ENCODE measurements at places on chromosomes 11 and 22.

- H3K36me3 ChIP-seq, result no peaks in the 10 kb centered on the region
- no peak overlapping the region for H3K27ac ChIP-seq
- H3K27me3 ChIP-seq, result no peaks in the 10 kb centered on the region
- no peak for DNase-seq
- no peaks in the 10 kb centered on the region for H3K4me1 ChIP-seq
Measured at GRCh38 chr11:19890308-19890707, 177.7 kb downstream of the NAV2 start.

GRCh38 chr22:37802310-37803194, 5.2 kb upstream of the GCAT start:
- peaks cover 11% of the 10 kb centered on the region for H3K4me1 ChIP-seq
- no peaks in the 10 kb centered on the region for H3K27me3 ChIP-seq
- peak; percentile 83 for DNase-seq
- H3K27ac ChIP-seq, result no peak overlapping the region
- H3K36me3 ChIP-seq, result no peaks in the 10 kb centered on the region

DNA sequence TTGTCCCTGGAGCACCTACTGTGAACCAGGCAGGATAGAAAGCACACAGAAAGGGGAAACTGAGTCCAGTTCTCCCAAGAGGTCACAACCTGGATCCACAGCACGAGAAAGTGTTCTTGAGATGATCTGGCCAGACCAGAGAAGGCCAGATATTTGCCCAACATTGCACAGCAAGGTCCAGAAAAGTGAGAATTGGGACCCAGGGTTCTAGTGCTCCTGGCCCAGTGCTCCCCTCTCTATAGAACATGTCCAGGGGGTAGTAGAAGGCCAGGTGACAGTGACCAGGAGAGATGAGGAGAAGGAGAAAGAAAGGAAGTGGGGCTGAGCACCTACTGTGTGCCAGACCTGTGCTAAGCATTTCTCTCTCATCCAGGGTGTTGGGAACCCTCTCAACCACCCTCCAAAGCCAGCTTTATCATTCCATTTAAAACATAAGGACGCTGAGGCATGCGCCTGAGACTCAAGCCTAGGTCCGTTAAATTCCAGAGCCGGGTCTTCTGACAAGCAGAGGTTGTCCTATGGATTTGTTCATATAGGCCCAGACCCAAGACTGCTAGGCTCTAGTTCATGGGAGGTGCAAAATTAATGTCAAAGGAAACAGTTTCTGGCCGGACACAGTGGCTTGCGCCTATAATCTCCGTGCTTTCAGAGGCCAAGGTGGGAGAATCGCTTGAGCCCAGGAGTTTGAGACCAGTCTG, 128.7 kb downstream of the MN1 start:
- no peak overlapping the region for H3K4me3 ChIP-seq
- H3K27ac ChIP-seq, result no peak overlapping the region
- H3K4me1 ChIP-seq, result peaks cover 28% of the 10 kb centered on the region

DNA sequence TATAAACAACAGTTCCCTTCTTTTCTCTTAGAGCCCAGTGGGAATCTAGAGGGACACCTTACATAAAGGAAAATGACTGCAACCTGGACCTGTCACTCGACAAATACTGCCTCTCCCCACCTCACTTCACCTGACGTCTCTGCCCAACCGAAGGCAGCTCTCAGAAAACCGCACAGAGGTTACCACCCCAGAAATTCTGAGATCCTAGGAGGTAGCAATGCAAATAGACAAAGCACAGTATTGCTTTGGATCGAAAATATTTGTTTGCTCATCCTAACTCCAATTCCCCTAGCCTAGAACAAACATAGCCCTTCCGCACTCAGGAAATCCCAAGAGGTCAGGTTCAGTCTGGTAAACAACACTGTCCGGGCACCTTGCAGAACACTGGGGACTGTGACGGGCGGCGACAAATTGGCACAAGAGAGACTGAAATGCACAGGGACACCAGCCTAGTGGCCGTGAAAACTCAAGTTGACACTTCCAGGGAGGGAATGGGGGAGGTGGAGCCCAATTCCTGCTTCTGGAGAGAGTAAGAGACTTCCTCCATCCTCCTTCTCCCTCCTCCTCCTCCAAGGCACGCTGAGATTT, 420 bp upstream of the TRIM44 start:
- H3K4me3 ChIP-seq, result peak overlapping the region; percentile 56
- no peak for DNase-seq
- no peaks in the 10 kb centered on the region for H3K36me3 ChIP-seq
- peaks cover 46% of the 10 kb centered on the region for H3K27me3 ChIP-seq
- no peaks in the 10 kb centered on the region for H3K4me1 ChIP-seq

DNA sequence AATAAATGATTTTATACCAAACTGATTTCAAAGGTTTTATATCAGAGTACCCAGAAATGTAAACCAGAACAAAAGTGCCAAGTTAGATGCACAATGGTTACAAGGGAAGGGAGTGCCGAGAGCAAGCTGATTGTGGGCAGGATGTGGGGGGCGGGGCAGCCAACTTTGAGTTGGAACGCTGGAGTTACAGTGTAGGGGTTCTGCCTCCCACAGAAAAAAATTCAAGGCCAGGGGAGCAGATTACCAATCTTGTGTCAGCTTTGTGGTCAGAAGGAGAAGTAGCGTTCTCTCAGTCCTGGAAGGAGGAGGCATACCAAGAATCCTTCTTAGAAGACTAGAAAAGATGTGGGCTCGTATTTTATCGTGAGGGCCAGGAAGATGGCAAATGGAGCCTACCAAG, 15.9 kb upstream of the POU2AF2 start:
- H3K4me1 ChIP-seq, result no peaks in the 10 kb centered on the region
- H3K4me3 ChIP-seq, result no peak overlapping the region
- no peaks in the 10 kb centered on the region for H3K36me3 ChIP-seq
- H3K27ac ChIP-seq, result no peak overlapping the region
- DNase-seq, result peak; percentile 39
- H3K27me3 ChIP-seq, result no peaks in the 10 kb centered on the region

DNA sequence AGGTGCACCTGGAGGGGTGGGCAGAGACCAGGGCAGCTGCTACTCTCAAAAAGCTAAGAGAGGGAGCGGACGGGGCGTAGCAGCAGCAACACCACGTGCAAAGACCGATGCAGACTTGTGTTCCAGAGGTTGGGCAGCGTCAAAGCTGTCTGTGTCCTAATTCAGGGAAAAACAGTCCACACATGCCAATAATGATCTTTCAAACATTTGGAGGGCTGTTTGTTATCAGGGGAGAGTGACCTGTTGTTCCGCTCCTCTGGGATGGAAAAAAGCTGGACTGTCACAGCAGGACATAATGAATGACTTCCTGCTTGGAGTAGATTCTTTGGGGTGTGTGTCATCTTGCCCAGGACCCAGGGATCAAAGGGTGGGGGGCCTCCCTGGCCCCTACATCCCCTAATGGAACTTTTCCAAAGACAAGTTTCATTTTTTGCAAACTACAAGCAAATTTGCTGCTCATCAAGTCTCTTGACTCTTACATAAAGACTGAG, 6.2 kb upstream of the FBLN1 start:
- H3K36me3 ChIP-seq, result no peaks in the 10 kb centered on the region
- no peak overlapping the region for H3K27ac ChIP-seq
- H3K4me3 ChIP-seq, result no peak overlapping the region
- no peaks in the 10 kb centered on the region for H3K4me1 ChIP-seq
- no peaks in the 10 kb centered on the region for H3K27me3 ChIP-seq
- no peak for DNase-seq

GRCh38 chr11:20367313-20367948, 3.9 kb downstream of the HTATIP2 start:
- H3K4me3 ChIP-seq, result no peak overlapping the region
- H3K27me3 ChIP-seq, result peaks cover 19% of the 10 kb centered on the region
- H3K36me3 ChIP-seq, result no peaks in the 10 kb centered on the region
- H3K27ac ChIP-seq, result no peak overlapping the region
- DNase-seq, result peak; percentile 84

DNA sequence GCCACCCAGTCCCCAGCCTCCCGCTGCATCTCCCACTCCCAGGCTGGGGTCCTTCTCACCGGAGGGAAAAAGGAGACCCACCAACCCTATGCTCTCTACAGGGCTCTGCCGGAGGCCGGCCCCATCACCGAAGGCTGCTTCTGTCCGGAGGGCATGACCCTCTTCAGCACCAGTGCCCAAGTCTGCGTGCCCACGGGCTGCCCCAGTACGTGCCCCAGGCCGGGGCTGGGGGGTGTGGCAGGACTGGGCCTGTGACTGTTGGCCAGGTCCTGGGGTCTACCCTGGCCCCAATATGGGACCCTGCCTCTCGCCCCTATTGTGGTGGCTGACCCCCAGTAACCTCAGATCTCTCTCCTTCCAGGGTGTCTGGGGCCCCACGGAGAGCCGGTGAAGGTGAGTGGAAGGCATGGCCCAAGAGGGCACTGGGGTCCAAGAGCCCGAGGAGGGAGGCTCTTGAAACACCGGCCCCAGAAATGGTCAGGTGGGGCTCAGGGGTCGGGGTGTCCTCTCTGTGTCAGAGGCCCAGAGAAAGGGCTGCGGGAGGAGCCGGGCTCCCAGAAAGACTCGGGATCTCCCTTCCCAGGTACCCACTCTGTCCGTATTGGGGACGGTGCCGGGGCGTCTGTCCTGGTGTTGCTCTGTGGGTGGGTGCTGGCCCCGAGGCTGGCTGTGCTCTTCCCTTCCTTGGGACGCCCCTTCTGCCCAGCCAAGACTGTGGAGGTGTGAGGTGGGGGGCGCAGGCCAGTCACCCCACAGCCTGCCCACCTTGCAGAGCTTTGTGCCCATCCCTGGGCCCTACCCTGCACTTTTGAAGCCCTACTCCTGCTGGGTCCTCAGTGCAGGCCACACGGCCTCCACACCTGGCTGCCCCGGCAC, 26.1 kb upstream of the MUC5B start:
- H3K27me3 ChIP-seq, result no peaks in the 10 kb centered on the region
- no peaks in the 10 kb centered on the region for H3K4me1 ChIP-seq
- H3K27ac ChIP-seq, result no peak overlapping the region
- no peak overlapping the region for H3K4me3 ChIP-seq
- H3K36me3 ChIP-seq, result no peaks in the 10 kb centered on the region

DNA sequence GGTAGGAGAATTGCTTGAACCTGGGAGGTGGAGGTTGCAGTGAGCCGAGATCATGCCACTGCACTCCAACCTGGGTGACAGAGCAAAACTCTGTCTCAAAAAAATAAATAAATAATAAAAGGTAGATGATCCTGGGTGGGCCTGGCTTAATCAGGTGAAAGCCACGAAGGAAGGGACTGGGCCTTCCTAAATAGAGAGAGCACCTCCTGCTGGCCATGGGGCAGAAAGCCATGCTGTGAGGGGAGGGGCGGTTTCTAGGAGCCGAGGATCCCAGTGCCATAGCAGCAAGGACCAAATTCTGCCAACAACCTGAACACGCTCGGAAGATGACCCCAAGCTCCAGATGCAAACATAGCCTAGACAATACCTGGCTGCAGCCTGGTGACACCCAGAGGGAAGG, 24.5 kb upstream of the DGKZ start:
- H3K27me3 ChIP-seq, result no peaks in the 10 kb centered on the region
- H3K4me1 ChIP-seq, result no peaks in the 10 kb centered on the region
- H3K4me3 ChIP-seq, result no peak overlapping the region
- DNase-seq, result peak; percentile 32
- no peak overlapping the region for H3K27ac ChIP-seq

DNA sequence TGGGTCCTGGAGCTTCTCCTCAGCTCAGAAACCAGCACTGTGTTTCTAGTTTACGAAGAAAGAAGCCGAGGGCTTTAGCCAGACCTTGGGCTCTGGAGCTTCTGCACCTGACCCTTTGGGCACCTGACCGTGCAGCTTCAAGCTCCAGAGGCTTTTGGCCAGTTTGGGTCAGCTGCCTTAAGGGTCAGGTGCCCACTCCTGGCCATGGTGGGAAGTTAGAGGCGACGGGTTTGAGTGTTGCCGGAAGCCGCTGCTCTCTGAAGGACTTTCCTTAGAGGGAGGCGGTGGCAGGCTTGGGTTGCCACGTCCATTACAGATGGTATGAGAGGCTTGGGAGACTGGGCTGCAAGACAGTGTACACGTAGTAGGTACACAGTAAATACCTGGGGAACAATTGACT, 52.3 kb downstream of the PISD start:
- H3K4me3 ChIP-seq, result no peak overlapping the region
- H3K27me3 ChIP-seq, result no peaks in the 10 kb centered on the region
- no peak for DNase-seq
- H3K27ac ChIP-seq, result no peak overlapping the region

All from cardiac muscle cell (in vitro differentiated cells and primary cell).